Stimulated activated effector memory CD8-positive, alpha-beta T cell treated with anti-CD3 and anti-CD28 coated beads, Interleukin-12 subunit alpha, Interleukin-12 subunit beta, amount 100 ng/mL, for 72 hours (primary cell): ENCODE measurements at places on chromosomes 6 and 20.

- DNase-seq = peak; percentile 33
Measured at GRCh38 chr20:40689100-40689942, at the start of gene MAFB. MAFB (minus strand) TSS chr20:40689236; CDS start chr20:40688850, 386 bp downstream.

GRCh38 chr6:106477790-106478189, 117.3 kb downstream of the CRYBG1 start:
- no peak for DNase-seq

DNA sequence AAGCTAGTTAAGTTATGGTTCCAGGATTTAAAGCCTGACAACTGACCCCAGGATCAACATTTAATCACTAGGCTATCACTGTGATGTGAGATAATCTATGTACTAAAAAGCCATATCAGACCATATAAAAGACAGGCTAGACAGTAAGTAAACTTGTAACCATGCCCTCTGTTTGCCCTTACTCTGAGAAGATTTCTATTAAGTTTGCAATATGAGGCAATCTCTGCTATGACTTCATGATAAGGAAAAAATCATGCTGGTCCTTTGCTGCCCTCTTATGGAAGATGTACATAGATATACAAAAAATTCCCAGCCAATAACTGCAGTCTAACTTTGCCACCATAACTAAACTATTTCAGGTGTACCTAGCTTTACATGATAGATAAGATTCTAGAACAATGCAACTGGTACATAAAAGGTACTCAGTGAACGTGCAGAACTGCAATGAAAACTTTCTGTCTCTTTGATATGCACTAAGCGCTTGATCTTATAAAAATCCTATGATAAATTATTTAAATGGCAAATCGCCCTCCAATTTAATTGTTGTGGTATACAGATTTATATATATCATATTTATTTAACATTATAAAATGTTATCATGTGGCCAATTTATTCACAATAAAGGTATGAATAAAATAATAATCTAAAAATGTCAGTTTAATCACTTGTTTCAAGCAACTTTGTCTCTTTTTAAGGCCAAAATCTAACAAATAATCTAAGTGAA, 70.5 kb downstream of the FAM217A start:
- DNase-seq = no peak

- no peak for DNase-seq
Measured at GRCh38 chr6:79733388-79733787, 102.3 kb downstream of the SH3BGRL2 start.

- no peak for DNase-seq
Measured at GRCh38 chr6:146775220-146775619, 176.4 kb downstream of the ADGB start.

DNA sequence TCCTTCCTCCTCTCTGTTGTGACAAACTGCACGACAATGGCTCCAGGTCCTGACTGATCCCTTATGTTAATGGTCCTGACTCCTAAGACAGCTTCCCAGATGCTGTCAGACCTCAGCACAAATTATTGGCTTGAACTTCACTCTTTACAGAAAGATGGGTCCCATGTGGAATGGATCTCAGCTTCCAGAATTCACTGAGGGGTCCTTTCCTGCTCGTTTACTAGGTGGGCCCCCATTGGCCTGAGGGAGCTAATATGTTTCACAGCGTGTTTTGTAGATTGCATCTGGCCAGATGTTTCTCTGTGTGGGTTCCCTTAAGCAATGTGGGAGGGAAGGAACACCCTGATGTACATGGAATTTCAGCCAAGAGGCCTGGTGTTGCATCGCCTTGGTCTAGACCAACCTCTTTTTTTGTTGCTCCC, 826.6 kb downstream of the MAFB start:
- DNase-seq = no peak

DNA sequence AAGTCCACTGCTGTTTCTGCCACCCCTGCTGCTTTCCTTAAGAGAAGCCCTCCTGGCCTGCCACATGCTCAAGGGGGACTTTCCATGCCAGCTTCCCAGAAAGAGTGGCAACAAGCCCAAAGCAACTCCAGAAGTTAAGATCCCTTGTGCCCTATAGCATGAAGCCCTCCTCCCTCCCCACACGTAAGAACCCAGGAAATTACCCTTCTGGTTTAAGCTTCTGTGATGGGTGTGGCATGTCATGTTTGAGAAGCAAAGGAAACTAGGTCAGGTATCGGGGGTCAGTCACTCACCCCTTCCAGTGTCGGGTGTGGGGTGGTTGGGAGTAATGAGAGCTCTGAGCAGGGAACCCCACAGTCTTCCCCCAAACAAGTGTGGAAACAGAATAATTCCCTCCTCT, 196.1 kb downstream of the LRFN2 start:
- DNase-seq = no peak

DNA sequence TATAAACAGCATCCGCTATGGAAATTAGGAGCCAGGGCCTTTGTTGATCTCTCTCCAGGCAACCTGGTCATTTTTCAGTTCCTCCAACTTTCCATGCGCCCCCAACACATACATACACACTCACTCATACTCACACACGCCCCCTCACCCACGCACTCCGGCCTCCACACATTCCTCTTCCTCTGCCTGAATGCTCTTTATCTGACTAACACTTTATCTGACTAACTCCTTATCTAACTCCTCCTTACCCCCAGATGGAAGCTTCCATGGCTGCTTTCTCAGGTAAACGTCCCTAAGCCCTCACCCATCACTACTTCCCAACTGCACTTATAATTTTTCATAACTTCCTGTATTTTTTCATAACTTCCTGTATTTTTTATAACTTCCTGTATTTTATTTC, 17.4 kb downstream of the CASS4 start:
- no peak for DNase-seq
